ENCODE measurements at places on chromosomes 7 and 10. TPM values are rescaled to one million over a fixed set of nuclear protein-coding genes. Genes with fewer than 3 reads are reported as not detected.

GRCh38 chr7:136925044-136925443 is 56.6 kb downstream of the CHRM2 start:
- no peaks in the 10 kb centered on the region for H3K36me3 ChIP-seq
- H3K4me1 ChIP-seq = peaks cover 4% of the 10 kb centered on the region
- H3K4me3 ChIP-seq = no peak overlapping the region
- peak; percentile 75 for DNase-seq
- H3K27me3 ChIP-seq = no peaks in the 10 kb centered on the region
- no peak overlapping the region for H3K27ac ChIP-seq

The ANKRD1 gene
- 13.1 TPM for polyA plus RNA-seq

- H3K27me3 ChIP-seq = no peaks in the 10 kb centered on the region
- no peaks in the 10 kb centered on the region for H3K36me3 ChIP-seq
- no peak for DNase-seq
- no peak overlapping the region for H3K27ac ChIP-seq
- no peaks in the 10 kb centered on the region for H3K4me1 ChIP-seq
Observed at GRCh38 chr7:126524967-126525366, 727.8 kb downstream of the GRM8 start.

DNA sequence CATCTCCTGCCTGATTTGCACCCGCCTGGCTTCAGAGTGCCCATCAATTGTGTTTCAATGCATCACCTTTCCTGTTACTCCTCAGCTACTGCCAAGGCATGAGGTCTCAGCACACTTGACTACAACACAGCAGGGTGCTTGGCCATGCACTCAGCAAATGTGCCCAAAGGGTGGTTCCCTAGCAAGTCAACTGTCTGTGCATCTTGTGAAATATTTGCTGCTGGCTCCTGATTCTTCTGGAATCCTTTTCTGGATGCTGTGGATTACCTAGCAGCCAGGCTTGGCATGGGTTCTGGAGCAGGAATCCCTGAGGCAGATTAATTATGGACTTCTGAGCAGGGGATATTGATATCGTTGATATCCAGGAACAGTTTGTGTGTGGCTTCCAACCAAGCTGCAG is 662.6 kb upstream of the MGMT start:
- no peak overlapping the region for H3K27ac ChIP-seq
- no peaks in the 10 kb centered on the region for H3K27me3 ChIP-seq
- H3K36me3 ChIP-seq = no peaks in the 10 kb centered on the region
- H3K4me3 ChIP-seq = no peak overlapping the region
- no peak for DNase-seq

GRCh38 chr7:158970132-158970531 is 113.8 kb downstream of the DYNC2I1 start:
- no peaks in the 10 kb centered on the region for H3K36me3 ChIP-seq
- DNase-seq = no peak
- no peak overlapping the region for H3K27ac ChIP-seq
- no peak overlapping the region for H3K4me3 ChIP-seq

The INMT gene
- polyA plus RNA-seq = 237 TPM

GRCh38 chr7:80770675-80771081 is 132.2 kb downstream of the CD36 start:
- H3K4me3 ChIP-seq = no peak overlapping the region
- H3K36me3 ChIP-seq = peaks cover 2% of the 10 kb centered on the region
- H3K4me1 ChIP-seq = peaks cover 4% of the 10 kb centered on the region

The CFAP46 gene
- polyA plus RNA-seq = 0.64 TPM

- H3K4me3 ChIP-seq = no peak overlapping the region
- H3K27me3 ChIP-seq = no peaks in the 10 kb centered on the region
- DNase-seq = no peak
- H3K4me1 ChIP-seq = no peaks in the 10 kb centered on the region
Observed at GRCh38 chr10:59910867-59911266, 4.5 kb upstream of the CCDC6 start.

GRCh38 chr7:71173955-71174354 is 42.0 kb downstream of the GALNT17 start:
- no peak overlapping the region for H3K27ac ChIP-seq
- DNase-seq = no peak
- no peaks in the 10 kb centered on the region for H3K4me1 ChIP-seq
- H3K27me3 ChIP-seq = no peaks in the 10 kb centered on the region
- no peaks in the 10 kb centered on the region for H3K36me3 ChIP-seq
- no peak overlapping the region for H3K4me3 ChIP-seq

The NRCAM gene
- 2.2 TPM for polyA plus RNA-seq

- no peak overlapping the region for H3K4me3 ChIP-seq
- no peaks in the 10 kb centered on the region for H3K36me3 ChIP-seq
- DNase-seq = no peak
- H3K27me3 ChIP-seq = no peaks in the 10 kb centered on the region
Observed at GRCh38 chr10:75043256-75044131, 68.0 kb upstream of the SAMD8 start.

DNA sequence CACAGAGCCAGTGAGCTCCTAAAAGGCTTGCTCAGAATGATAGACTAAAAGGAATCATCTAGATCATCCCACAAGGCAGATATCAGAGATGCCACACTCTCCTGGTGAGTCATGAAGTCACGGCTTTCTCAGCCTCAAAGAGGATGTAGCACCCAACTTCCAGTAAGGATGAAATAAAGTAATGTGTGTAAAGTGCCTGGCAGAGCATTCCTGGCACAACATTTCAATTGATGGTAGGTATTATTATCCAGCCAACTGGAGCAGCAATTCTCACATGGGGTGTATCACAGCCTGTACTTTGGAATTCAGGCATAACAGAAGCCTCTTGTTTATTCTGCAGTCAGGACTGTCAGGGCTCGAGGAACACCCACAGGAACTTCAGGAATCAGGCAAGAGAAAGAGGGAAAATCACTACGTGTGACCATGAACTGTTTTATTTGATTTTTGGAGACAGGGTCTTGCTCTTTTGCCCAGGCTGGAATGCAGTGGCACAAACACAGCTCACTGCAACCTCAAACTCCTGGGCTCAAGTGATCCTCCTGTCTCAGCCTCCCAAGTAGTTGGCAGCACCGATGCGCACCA is 5.3 kb upstream of the NAT16 start:
- no peaks in the 10 kb centered on the region for H3K4me1 ChIP-seq
- no peak overlapping the region for H3K4me3 ChIP-seq
- no peak for DNase-seq
- H3K27me3 ChIP-seq = peaks cover 10% of the 10 kb centered on the region
- H3K36me3 ChIP-seq = no peaks in the 10 kb centered on the region
- no peak overlapping the region for H3K27ac ChIP-seq

DNA sequence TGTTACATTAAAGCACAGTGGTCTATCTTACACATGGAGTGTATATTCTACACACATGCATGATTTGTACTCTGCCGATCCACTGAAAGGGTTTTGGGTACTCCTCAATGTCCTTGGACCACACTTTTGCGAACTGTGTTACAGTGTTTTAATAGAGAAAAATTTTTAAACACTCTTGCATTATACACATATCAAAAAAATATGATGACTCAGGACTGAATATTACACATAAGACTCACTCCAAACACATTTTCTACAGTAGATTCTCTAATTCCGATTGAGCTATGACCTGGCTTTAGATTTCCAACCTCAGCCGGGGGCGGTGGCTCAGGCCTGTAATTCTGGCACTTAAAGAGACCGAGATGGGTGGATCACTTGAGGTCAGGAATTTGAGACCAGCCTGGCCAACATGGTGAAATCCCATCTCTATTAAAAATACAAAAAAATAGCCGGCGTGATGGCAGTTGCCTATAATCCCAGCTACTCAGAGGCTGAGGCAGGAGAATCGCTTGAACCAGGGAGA is 222.4 kb downstream of the CACNA2D1 start:
- H3K4me1 ChIP-seq = no peaks in the 10 kb centered on the region
- DNase-seq = no peak
- H3K27me3 ChIP-seq = no peaks in the 10 kb centered on the region
- H3K36me3 ChIP-seq = no peaks in the 10 kb centered on the region
- H3K4me3 ChIP-seq = no peak overlapping the region

DNA sequence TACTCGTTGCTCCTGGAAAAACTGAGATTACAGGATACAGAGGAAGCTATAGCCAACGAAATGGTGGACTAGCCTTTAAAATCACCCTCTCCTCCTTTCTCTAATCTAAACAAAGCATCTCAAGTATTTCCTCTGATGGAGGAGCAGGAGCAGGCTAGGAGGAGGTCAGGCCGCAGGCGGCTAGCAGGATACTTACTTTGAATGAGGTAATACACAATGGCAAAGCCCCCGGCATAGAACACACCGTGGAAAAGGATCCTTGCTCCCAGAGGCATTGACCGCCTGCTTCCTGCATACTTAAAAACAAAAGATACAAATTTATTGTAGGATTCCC is 64.4 kb downstream of the STK17A start:
- H3K36me3 ChIP-seq = peaks cover 2% of the 10 kb centered on the region
- H3K27ac ChIP-seq = peak overlapping the region; percentile 99
- peaks cover 57% of the 10 kb centered on the region for H3K4me1 ChIP-seq
- DNase-seq = peak; percentile 69
- no peaks in the 10 kb centered on the region for H3K27me3 ChIP-seq
- H3K4me3 ChIP-seq = peak overlapping the region; percentile 29

DNA sequence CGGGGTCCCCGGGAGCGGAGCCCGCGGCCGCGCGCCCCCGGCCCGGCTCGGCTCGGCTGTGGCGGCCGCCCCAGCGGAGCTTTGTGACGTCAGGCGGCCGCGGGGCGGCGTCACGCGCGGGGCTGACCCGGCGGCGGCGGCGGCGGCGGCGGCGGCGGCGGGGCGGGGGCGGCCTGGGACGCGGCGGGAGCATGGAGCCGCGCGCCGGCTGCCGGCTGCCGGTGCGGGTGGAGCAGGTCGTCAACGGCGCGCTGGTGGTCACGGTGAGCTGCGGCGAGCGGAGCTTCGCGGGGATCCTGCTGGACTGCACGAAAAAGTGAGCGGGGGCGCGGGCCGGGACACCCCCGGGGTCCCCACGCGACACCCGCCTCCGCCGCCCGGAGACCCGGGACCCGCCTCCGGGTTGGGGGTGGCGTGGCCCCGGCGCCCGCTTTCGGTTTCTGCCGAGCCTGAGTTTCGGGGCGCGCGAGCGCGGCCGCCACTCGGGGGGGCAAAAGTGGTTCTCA is at the start of gene PWWP2B:
Gene PWWP2B (plus strand): TSS at position 165 of the 506 bp plus-strand sequence. CDS start 27 bp downstream, at position 192.
- no peaks in the 10 kb centered on the region for H3K36me3 ChIP-seq
- H3K4me3 ChIP-seq = peak within 1 kb of the TSS; percentile 65
- no peaks in the 10 kb centered on the region for H3K27me3 ChIP-seq
- DNase-seq = peak; percentile 20

DNA sequence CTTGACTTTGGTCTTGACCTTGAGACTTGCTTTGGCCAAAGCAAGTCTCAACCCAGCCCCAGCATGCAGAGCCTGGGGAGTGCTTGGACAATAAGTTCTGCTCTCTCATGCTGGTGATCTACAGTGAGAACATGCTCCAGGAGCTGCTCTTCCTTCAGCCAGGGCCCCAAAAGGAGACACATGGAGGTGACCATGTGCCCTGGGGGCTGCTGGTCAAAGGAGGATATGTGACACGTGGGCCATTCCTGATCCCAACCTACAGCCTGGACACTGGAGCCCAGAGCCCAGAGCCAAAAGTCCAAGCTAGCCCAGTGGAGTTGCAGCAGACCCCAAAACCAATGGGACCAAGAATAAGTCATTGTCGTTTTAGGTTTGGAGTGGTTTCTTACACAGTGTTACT is 78.2 kb upstream of the CHST15 start:
- H3K27me3 ChIP-seq = no peaks in the 10 kb centered on the region
- DNase-seq = no peak
- no peak overlapping the region for H3K27ac ChIP-seq
- H3K4me3 ChIP-seq = no peak overlapping the region
- no peaks in the 10 kb centered on the region for H3K4me1 ChIP-seq

The HMX3 gene
- polyA plus RNA-seq = not detected

Data from fibroblast of lung (primary cell).